ENCODE measurements at places on chromosomes 2 and 18. TPM values are rescaled to one million over a fixed set of nuclear protein-coding genes. Genes with fewer than 3 reads are reported as not detected.

The ONECUT2 gene
- total RNA-seq: under 0.01 TPM

The RTP5 gene
- not detected for total RNA-seq

The LCLAT1 gene
- 24.9 TPM for total RNA-seq

The ASB18 gene
- total RNA-seq: not detected

The PSMA8 gene
- total RNA-seq: not detected

The SPHKAP gene
- total RNA-seq: not detected

The COA5 gene
- 29.1 TPM for total RNA-seq

The DIPK1C gene
- not detected for total RNA-seq

The IL1A gene
- total RNA-seq: not detected

The IRS1 gene
- 28.5 TPM for total RNA-seq

The ZSWIM2 gene
- total RNA-seq: 0.06 TPM
